ENCODE measurements at places on chromosomes 12 and 14. TPM values are rescaled to one million over a fixed set of nuclear protein-coding genes. Genes with fewer than 3 reads are reported as not detected.
A peak's percentile ranks its signal among the peaks of the same experiment; 100 is the strongest.

- no peak for DNase-seq
- H3K27ac ChIP-seq, result no peak overlapping the region
- H3K27me3 ChIP-seq, result no peaks in the 10 kb centered on the region
Observed at GRCh38 chr12:19998411-19998810, 369.9 kb upstream of the PDE3A start.

DNA sequence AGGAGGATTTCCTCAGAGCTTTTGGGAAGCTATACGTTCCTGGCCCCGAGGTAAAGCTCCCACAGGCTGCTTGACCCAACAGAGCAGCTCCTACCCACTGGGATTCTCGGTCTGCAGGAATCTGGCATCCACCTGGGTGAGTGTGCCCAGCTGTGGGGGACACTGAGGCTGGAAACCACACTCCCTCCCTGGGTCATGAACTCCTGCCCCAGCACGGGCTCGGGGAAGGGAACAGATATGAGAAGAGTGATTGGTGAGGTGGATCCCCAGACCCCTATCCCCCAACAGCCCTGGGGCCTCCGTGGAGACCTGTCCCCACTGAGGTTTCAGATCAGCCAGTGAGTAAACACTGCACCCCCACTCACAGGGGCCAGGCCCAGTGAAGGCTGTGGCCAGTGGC is 3.3 kb downstream of the FAIM2 start:
- H3K4me1 ChIP-seq, result peaks cover 8% of the 10 kb centered on the region
- peaks cover 26% of the 10 kb centered on the region for H3K27me3 ChIP-seq
- no peak for DNase-seq
- no peaks in the 10 kb centered on the region for H3K36me3 ChIP-seq
- no peak overlapping the region for H3K4me3 ChIP-seq
- no peak overlapping the region for H3K27ac ChIP-seq

Gene RASSF9
- not detected for total RNA-seq

Gene SMOC1
- total RNA-seq, result not detected

DNA sequence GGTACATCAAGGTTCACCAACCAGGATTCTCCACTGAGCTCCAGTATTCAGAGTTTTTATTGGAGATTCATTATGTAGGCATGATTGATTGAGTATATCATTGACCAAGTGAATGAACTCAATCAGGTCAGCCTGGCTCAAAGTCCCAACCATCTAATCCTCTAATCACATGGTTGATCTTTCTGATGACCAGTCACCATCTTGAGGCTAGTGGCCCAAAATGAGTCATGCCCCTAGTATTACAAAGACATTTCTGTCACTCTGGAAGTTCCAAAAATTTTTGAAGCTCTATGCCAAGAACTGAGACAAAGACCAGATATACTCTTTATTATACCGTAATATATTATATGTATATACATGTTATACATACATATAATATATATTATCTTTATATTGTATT is 75.9 kb upstream of the ATF7IP start:
- H3K27ac ChIP-seq, result no peak overlapping the region
- H3K36me3 ChIP-seq, result no peaks in the 10 kb centered on the region
- H3K4me3 ChIP-seq, result no peak overlapping the region
- H3K27me3 ChIP-seq, result no peaks in the 10 kb centered on the region
- H3K4me1 ChIP-seq, result no peaks in the 10 kb centered on the region
- no peak for DNase-seq

- H3K4me1 ChIP-seq, result peaks cover 19% of the 10 kb centered on the region
- H3K27me3 ChIP-seq, result no peaks in the 10 kb centered on the region
- peaks cover 49% of the 10 kb centered on the region for H3K36me3 ChIP-seq
- no peak for DNase-seq
Observed at GRCh38 chr14:67172056-67172455, 17.2 kb upstream of the GARIN2 start.

Gene KRT77
- total RNA-seq, result not detected

Gene SERPINA1
- total RNA-seq, result 1.1 TPM

Gene USP44
- 4.3 TPM for total RNA-seq

Gene PLEKHA5
- total RNA-seq, result 3.2 TPM

DNA sequence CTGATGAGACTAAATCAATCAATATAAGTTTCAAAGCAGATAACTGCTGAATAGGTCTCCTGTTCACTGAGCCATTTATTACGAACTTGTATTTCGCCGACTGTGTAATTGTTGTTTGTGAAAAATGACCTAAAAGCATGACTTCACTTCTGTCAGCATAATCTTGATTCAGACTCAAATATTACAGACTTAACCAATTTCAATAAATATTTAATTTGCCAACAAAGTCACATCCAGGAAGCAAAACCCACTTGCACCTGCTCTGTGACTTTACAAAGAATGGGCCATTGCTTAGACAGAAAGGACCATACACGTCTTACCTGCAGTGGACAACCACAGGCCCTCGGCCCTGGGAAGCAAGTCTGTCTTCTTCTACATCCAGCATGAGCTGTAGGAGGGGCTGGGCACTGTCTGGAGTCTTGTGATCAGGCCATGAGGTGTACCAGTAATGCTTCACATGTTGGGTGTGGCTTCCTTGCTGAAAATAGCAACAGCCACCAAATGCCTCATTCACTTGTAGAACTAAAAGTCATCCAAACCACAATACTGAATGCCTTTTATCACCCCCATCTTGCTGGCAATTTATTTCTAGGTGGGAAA is 23.5 kb upstream of the PTPRB start:
- no peak overlapping the region for H3K27ac ChIP-seq
- H3K4me1 ChIP-seq, result peaks cover 2% of the 10 kb centered on the region
- no peak for DNase-seq
- no peaks in the 10 kb centered on the region for H3K36me3 ChIP-seq
- H3K4me3 ChIP-seq, result no peak overlapping the region

Gene CCDC184
- 0.34 TPM for total RNA-seq

Gene ANKRD9
- 17.0 TPM for total RNA-seq

DNA sequence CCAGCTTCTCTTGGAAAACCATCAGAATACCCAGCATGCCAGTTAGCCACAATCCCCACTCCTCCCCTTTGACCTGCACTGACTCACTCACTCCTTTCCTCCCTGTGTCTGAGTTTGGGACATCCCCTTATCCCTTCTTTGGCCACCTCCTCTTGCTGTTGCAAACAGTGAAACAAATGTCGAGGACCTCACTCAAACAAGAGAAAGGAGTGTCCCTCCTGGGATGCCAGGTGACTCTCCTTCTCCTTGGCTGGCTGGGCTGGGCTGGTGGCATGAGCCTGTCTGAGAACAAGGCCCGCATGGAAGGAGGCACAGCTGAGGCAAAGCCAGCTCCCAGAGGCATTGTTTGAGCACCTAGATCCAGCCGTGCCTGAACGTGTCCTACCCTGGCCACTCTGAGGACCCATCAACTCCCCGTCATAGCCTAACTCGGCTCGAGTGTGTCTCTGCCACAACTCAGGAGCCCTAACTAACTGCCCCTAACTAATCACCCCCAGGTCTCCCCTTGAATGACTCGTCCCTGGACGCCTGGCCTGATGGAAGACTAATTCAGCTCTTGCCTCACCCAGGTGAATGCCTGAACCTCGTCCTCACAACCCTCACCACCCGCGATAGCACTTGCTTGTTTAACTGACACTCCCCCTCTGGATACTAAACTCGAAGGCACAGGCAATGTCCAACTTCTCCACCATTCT is 43.0 kb downstream of the NCOR2 start:
- H3K27ac ChIP-seq, result no peak overlapping the region
- no peak for DNase-seq
- H3K4me3 ChIP-seq, result no peak overlapping the region
- no peaks in the 10 kb centered on the region for H3K36me3 ChIP-seq

DNA sequence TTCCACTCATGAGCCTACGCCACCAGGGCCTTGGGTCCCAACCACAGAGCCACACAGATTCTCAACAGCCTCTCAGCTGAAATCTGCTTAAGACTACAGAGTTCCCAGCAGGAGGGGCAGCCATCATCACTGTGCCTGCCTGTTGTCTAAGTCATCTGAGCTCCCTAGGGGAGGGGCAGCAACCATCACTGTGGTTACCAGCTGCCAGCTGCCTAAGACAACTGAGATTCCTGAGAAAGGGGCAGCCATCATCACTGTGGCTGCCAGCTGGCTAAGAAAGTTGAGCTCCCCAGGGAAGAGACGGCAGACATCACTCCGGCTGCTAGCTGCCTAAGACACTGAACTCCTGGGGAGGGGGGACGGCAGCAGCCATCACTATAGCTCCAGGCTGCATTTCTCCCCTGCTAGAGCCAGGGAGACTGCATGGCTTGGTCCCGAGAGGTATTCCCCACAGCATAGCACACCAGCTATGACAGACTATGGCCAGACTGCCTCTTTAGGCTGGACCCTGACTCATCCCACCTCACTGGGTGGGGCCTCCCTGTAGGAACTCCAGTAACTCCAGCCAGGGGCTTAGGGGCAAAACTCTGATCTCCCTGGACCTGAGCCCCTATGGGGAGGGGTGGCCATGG is 37.2 kb upstream of the C14orf132 start:
- H3K4me3 ChIP-seq, result no peak overlapping the region
- no peaks in the 10 kb centered on the region for H3K4me1 ChIP-seq
- no peaks in the 10 kb centered on the region for H3K36me3 ChIP-seq
- no peak for DNase-seq
- H3K27ac ChIP-seq, result no peak overlapping the region

GRCh38 chr12:131896811-131897270 is 2.4 kb downstream of the ULK1 start:
- no peak overlapping the region for H3K27ac ChIP-seq
- peaks cover 6% of the 10 kb centered on the region for H3K4me1 ChIP-seq
- H3K36me3 ChIP-seq, result no peaks in the 10 kb centered on the region
- peak overlapping the region; percentile 39 for H3K4me3 ChIP-seq
- DNase-seq, result no peak

DNA sequence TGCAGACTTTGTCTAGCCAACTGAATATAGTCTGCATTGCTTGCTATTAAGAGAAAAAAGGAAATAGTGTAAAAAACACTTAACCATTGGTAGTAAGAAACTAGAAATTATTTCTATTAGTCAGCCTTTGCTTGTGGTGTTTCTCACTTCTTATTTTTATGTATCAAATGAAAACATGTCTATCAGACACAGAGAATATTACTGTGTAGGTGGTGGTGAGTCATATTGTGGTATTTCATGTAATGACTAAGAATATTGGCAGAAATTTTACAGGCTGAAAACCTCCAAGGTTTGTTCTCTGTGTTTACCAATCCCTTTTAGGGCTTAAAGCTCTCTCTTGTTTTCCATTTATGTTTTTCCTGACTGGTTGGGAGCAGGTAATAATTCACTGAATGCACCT is 87.2 kb downstream of the DAAM1 start:
- peaks cover 7% of the 10 kb centered on the region for H3K27me3 ChIP-seq
- no peak overlapping the region for H3K4me3 ChIP-seq
- peaks cover 43% of the 10 kb centered on the region for H3K4me1 ChIP-seq
- no peak for DNase-seq

GRCh38 chr14:95070748-95071435 is 86.4 kb downstream of the DICER1 start:
- no peaks in the 10 kb centered on the region for H3K4me1 ChIP-seq
- no peaks in the 10 kb centered on the region for H3K36me3 ChIP-seq
- H3K27ac ChIP-seq, result no peak overlapping the region
- no peak for DNase-seq
- H3K4me3 ChIP-seq, result no peak overlapping the region
- peaks cover 2% of the 10 kb centered on the region for H3K27me3 ChIP-seq

Gene NYNRIN
- 0.34 TPM for total RNA-seq

Gene PSMA3
- 425 TPM for total RNA-seq

DNA sequence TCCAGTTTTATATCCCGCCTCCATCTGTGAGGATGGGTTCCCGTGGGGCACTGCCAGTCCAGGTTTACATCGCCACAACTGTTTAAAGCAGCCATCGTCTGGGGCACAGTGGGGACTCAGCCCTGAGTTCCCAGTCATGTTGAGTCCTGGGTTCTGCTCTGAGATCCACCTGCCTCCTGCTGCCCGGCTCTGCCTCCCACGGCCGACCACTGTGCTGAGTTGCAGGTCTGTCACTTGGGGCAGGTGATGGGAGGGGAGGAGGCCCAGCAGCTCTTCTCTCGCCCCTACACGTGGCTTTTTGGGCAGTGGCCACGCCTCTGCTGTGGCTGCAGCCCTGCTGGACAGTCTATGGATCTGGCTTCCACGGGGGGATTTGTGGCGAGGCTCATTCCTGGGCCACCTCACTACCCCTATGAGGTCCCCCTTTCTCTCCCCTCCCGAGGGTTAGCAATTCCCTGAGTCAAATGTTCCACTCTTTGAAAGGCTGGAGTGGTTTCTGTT is 143.0 kb downstream of the ADGRD1 start:
- H3K4me3 ChIP-seq, result no peak overlapping the region
- no peak for DNase-seq
- no peaks in the 10 kb centered on the region for H3K36me3 ChIP-seq
- H3K4me1 ChIP-seq, result peaks cover 10% of the 10 kb centered on the region
- H3K27me3 ChIP-seq, result no peaks in the 10 kb centered on the region

GRCh38 chr12:45285717-45286116 is 69.8 kb downstream of the ANO6 start:
- H3K4me1 ChIP-seq, result no peaks in the 10 kb centered on the region
- H3K27me3 ChIP-seq, result no peaks in the 10 kb centered on the region
- H3K36me3 ChIP-seq, result peaks cover 13% of the 10 kb centered on the region
- no peak overlapping the region for H3K4me3 ChIP-seq
- no peak overlapping the region for H3K27ac ChIP-seq

Gene DNAL1
- total RNA-seq, result 6.0 TPM

DNA sequence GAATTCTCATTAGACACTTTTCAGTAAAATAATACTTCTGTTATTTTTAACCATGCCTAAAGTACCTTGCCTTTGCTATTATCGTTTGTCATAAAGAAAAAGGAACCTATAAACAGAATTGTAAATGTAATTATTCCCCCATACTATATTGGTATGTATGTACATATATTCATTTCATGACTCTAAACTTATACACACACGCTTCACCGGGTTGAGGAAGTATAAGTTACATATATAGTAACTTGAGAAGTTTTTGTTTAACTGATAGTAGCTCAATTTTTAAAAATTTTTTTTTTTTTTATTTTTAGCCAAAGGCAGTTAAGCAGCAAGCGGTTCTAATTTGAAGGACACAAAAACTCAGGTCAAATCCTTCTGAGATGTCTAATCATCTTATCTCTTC is 107.6 kb downstream of the PLEKHG7 start:
- no peak overlapping the region for H3K4me3 ChIP-seq
- H3K4me1 ChIP-seq, result no peaks in the 10 kb centered on the region
- H3K27me3 ChIP-seq, result no peaks in the 10 kb centered on the region
- H3K36me3 ChIP-seq, result peaks cover 56% of the 10 kb centered on the region

GRCh38 chr12:41058266-41058665 is 129.9 kb upstream of the PDZRN4 start:
- no peak overlapping the region for H3K27ac ChIP-seq
- no peak overlapping the region for H3K4me3 ChIP-seq
- H3K27me3 ChIP-seq, result no peaks in the 10 kb centered on the region
- H3K4me1 ChIP-seq, result no peaks in the 10 kb centered on the region
- H3K36me3 ChIP-seq, result no peaks in the 10 kb centered on the region

- H3K27ac ChIP-seq, result no peak overlapping the region
- no peaks in the 10 kb centered on the region for H3K36me3 ChIP-seq
- H3K4me3 ChIP-seq, result no peak overlapping the region
Observed at GRCh38 chr12:24705741-24706358, 243.1 kb downstream of the BCAT1 start.
